NCI-H2227 treated with DMSO at 0.1 percent for 48 hours (cell line): ENCODE measurements at places on chromosomes 6 and 20.

GRCh38 chr20:46027245-46027853, 1.7 kb upstream of the SLC12A5 start:
- no peak for DNase-seq

DNA sequence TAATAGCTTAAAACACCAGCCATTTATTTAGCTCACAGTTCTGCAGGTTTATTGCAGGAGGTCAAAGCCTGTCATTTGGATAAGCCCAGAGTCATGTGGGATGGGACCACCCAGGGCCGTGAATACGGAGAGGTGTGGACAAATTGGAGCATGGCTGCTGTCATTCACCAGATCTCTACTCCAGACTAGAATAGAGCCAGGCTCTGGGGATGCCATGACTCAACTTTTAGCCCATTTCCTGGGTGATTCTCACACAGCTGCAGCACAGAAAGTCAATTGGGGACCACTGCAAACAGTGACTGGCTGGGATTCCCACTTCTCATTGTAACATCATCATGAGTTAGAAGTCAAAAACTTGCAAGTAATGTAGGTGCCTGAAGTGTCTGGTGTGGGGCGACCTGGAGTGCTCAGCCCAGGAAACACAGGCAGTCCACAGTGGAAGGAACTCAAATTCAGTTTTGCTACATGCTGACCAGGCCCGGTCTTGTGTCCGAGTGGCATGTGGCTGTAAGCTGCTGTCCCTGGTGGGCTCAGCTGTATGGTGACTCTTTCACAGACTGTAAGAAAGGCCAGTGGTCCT, 174.3 kb downstream of the SCP2D1 start:
- DNase-seq: no peak

DNA sequence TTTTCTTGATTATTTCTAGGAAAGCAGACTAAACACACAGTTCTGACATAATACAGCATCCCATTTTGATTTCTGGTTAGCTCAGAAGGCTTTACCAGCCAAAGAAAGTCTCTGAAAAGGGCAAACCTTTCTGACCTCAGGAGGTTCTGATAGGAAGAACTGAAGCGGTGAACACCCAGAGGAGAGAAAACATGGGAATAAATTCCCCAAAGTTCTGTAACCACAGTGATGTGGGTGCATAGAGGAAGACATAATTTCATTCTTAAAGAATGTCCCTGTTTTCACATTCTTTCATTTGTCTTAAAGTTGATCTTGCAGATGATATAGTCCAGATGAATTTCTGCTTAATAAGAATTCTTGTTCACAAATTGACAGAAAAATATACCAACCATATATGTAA, 60.3 kb downstream of the RSPO3 start:
- DNase-seq: no peak

DNA sequence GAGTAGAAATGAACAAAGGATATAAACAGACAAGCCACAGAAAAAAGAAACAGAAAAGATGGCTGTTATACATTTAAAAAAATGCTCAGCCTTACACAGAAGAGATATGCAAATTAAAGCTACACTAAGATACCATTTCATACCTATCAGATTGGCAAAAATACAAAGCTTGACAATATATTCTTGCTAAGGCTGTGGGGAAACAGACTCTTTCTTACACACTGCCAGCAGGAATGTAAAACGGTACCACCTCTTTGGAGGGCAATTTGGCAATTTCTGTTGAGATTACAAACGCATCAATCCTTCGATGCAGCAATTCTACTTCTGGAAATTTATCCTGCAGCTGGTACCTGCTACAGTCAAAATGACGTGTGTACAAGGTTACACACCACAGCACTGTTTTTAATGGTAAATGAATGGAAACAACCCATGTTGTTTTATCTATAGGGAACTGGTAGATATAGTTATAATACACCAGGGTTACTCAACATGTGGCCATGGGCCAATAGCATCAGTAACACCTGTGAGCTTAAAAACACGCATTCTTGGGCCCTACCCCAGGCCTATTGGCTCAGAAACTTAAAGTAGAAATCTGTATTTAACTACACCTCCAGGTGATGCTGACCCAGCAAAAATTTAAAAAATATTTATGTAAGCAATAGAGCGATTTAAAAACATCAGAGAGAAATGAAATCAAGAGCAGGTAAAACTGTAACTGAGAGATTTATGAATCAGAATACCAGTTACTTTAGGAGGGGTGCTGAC, 53.3 kb downstream of the TRAM2 start:
- DNase-seq: no peak

GRCh38 chr6:31040801-31041200, 30.5 kb downstream of the MUC22 start:
- no peak for DNase-seq

DNA sequence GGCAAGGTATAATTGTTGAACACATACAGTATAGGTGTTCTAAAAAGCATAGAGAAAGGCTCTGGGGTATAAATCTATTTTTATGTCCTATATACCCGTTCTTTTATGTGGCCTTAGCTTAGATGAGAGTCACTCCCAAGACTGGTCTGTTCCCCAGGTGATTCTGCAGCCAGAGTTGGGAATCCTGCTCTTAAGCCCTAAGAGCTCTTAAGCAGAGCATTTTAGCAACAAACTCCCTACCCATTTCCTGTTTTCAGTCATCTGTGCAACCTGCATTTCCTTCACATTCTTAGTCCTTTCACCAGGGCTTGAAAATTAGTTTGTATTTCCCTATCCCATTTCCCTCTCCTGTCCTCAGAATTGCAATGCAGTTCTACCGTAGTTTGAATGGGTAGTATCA, 166.1 kb downstream of the HS3ST5 start:
- no peak for DNase-seq

DNA sequence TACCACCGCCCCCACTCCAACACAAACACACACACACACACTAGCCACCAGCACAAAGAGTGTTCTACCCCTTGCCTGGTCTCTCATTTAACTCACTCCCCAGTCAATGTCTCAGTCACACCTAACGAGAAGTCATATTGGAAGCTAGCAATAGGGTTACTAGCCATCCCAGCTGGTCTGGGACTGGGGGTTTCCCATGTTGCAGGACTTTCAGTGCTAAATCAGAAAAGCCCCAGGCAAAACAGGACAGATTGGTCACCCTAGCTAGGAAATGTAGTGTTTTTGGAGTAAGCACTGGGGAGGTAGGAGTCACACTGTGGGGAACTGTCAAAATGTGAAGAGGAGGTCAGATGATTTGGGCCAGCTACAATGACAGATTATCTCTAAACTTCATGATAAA, 158.1 kb downstream of the UNC5CL start:
- no peak for DNase-seq

- DNase-seq: peak; percentile 13
These were observed 34.8 kb downstream of the IYD start for GRCh38 chr6:150403458-150404246.

- DNase-seq: no peak
These were observed 108.3 kb upstream of the SLC24A3 start for GRCh38 chr20:19104186-19104585.

GRCh38 chr20:50442512-50442911, 67.7 kb upstream of the PTPN1 start:
- no peak for DNase-seq

DNA sequence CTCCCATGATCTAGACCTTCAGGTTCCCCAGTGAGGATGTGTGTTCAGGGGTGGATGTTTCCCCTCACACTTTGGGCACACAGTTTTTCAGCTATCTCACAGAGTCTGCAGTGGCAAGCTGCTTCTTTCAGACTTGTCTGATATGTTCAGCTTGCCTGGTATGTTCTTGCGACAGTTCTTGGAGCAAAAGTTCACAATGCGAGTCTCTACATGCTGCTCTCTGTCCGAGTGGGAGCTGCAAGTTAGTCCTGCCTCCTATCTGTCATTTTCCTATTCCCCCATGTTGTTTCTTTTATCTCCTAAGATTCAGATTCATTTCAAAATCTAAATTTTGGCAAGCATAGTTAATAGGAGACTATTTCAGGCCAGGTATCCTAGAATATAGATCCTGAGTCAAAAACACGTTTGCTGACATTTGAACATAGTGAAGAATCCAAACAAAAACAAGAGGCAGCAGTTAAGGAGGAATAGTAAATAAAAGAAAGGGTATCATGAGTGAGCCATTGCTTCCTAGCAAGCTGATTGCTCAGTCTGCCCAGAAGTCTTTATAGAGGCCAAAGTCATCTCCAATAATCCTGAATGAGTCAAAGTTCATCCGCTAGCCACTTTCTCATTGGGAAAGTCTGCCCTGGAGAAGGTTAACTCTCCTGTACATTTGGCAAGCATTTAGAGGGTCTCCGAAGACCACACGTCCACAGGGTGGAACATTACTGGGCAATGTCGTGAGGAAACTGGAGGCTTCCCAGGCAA, 140.2 kb upstream of the MOCS1 start:
- DNase-seq: no peak

DNA sequence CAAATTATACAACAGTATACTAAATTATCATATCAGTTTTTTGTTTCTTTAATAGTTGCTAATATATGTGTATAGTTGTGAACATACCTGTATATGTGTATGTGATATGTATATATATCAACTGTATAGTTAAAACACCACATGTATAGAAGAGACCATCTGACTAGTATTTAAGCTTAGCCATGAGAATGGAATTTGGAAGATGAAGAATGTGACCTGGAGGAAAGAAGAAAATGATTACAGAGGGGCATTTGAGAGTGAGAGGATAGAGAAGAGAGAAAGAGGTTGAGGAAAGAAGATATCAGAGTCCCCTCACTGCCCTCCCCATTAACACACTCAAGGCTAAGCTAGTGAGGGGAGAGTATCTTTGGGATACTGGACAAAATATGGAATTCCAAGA, 335.9 kb downstream of the BCKDHB start:
- no peak for DNase-seq

- no peak for DNase-seq
These were observed 92.2 kb upstream of the F13A1 start for GRCh38 chr6:6412700-6413099.

DNA sequence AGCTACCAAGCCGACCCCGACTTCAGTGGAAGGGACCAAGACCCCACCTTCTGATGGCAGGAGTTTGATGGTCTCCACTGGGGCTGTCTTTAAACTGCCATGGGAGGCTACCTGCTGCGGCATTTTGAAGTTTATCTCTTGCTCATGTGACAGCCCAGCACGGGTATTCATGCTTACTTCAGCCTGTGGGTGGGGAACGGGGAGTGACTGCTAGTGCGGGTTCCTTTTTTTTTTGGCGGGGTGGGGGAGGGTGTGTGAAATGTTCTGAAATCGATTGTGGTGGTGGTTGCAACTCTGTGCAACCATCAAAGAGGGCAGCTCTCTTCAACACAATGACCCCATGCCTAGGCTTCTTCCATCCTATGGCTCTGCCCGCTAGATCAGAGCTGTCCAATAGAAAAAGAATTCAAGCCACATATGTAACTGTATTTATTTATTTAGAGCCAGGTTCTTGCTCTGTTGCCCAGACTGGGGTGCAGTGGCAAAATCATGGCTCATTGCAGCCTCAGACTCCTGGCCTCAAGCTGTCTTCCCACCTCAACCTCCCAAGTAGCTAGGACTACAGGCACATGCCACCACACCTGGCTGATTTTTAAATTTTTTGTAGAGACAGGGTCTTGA, 53.7 kb downstream of the PPP1R16B start:
- no peak for DNase-seq

DNA sequence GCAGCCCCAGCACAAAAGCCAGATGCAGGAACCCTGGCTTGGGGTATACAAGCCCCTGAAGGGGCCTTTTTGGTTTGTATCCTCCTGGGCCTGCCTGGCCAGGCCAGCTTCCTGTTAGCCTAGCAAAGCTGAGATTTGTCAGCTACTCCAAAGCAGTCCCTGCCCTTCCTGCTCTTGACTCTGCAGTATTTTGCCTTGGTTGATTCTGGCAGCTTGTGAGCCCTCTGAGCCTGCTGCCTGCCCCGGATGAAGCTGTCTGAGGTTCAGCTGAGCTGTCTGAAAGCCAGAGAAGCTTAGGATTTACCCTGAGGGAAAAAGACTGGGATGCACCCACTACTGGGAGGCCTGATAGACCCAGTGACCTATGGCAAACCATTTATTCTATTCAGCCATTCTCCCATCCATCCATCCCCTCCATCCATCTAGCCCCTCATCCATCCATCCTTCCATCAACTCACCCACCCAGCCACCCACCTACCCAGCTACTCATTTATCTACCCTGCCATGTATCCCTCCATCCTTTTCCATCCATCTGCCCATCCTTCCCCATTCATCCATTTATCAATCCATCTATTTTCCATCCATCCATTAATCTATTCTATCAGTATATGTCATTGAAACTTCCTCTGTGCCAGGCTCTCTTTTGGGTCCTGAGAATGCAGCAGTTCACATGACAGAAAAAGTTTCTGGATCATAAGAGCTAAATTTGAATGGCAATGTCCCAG, 307.5 kb downstream of the DHX35 start:
- DNase-seq: no peak

DNA sequence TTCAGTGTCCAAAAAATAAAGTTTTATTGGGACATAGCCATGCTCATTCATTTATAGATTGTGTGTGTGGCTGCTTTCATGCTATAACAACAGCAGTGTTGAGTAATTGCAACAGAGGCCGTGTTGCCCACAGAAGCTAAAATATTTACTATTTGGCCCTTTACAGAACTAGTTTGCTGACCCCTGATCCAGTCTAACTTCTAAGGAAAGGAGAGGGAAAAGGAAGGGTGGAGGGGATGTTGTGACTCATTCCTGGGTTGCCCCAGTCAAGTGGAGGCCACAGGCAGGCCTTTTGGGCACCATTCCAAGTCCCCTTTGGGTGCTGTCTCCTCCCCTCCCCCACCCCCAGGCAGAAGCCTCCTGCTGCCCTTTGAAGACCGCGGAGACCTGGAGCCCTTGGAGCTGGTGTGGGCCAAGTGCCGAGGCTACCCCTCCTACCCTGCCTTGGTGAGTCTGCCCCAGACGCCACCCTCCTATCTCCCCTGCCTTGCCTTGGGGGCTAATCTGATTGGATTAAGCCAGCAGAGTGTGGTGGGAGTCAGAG, 28.4 kb downstream of the BRPF3 start:
- DNase-seq: no peak

DNA sequence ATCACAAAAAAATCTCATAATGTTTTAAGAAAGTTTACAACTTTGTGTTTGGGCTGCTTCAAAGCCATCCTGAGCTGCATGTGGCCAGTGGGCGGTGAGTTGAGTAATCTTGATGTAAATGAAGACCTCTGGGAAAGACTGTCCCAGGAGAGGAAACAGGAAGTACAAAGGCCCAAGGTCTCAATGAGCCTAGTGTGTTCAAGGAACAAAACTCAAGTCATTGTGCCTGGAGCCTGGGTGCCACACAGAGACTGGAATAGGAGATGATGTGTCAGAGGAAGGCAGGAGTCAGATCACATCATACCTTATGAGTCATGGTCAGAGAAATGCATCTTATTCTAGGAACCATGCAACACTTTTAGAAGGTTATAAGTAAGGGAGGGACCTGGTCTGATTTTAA, 51.5 kb downstream of the COL19A1 start:
- no peak for DNase-seq

DNA sequence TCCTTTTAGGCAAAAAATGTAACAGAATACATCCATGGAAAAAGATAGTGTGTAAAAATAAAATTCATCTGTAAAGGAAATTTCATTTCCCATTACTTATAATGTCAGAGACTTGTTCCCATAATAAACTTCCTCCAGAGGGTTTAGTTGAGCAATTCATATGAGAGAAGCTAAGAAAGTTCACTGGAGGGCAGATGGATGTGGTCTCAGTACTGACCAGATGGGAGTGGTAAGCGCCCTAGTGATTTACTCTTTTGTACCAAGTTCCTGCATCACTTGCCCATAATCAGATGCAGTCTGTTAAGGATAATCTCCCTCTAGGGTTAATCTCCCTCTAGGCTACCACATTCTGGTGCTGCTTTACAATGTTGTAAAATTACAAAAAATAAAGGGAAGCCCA, 61.7 kb downstream of the ESF1 start:
- DNase-seq: no peak
